ENCODE measurements at places on chromosomes 6 and 20. TPM values are rescaled to one million over a fixed set of nuclear protein-coding genes. Genes with fewer than 3 reads are reported as not detected.

DNA sequence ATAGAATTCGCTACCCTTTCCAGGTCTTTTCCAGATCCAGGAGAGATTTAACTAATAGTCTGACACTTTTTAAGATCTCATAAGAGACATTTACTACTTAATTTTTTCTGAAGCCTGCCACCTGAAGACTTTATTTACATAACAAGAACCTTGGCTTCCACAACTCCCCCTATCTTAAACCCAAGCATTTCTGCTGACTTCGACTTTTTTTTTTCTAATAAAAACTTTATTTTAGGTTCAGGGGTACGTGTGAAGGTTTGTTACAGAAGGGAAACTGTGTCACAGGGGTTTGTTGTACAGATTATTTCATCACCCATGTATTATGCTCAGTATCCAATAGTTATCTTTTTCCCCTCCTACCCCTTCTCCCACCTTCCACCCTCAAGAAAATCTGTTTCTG lies 64.9 kb upstream of the OR14J1 start:
- DNase-seq: no peak

- DNase-seq: peak; percentile 78
Measured at GRCh38 chr6:48765352-48765961, 654.5 kb upstream of the PTCHD4 start.

The NKAIN4 gene
- 1.1 TPM for total RNA-seq

DNA sequence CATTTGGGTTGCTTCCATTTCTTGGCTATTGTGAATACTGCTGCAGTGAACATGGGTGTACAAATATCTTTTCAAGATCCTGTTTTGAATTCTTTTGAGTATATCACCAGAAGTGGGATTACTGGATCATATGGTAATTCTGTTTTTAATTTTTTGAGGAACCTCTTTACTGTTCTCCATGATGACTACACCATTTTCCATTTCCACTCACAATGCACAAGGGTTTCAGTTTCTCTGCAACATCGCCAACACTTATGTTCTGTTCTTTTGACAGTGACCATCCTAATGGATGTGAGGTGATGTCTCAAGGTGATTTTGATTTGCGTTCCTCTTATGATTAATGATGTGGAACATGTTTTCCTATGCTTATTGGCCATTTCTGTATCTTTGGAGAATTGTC lies 214.4 kb upstream of the ZFP64 start:
- no peak for DNase-seq
